GM23248 (cell line): ENCODE measurements at places on chromosomes 11 and 22.

GRCh38 chr22:20472629-20473442 lies 22.8 kb downstream of the KLHL22 start:
- DNase-seq: no peak

DNA sequence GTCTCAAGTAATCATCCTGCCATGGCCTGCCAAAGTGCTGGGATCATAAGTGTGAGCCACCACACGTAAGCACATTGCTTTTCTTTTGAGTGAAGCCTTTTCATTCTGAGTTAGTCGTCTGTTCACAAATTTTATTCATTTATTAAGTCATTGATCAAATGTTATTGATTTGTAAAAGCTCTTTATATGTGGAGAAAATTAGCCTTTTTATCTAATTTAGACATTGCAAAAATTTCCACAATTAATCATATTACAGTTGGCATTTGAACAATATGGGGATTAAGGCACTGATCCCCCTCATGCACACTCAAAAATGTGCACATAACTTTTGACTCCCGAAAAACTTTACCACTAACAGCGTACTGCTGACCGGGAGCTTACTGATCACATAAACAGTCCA lies 7.5 kb upstream of the EMID1 start:
- no peak for DNase-seq

DNA sequence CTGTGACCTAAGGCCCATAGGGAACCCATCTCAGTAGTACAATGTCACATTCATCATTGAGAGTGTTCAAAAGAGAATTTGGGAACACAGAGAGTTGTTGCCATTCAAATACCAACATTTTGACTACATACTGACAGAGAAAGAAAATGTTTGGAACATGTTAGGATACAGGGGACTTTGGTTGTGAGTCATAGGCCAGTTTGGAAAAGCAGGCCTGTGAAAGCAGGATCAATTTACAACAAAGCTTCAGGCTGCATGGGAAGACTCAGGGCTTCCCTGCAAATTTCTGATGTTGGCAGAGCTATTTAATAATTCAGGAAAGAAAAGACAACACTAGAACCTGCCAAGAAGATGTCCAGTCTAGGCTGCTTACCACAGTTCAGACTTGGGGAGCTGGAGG lies 374 bp downstream of the NLRP10 start:
- peak; percentile 79 for DNase-seq

DNA sequence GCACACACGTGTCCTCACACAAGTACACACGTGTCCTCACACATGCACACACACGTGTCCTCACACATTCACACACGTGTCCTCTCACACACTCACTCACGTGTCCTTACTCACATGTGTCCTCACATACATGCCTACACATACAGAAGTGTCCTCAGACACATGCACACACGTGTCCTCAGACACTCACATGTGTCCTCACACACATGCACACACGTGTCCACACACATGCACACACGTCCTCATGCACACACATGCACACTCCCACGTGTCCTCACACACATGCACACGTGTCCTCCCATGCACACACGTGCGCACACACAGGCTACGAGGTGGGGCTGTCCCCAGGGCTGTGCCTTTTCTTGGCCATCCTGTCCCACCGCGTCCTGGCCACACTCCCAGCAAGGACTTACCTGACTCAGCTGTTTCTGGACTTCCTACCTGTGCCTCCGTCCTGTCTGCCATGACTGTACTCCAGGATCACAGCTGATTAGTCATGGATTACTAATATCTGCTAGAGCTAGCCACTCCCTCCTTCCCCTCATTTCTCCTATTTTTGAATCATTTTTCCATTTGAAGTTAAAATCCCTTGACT lies 990.2 kb downstream of the BRD1 start:
- peak; percentile 7 for DNase-seq
